Heart left ventricle (tissue), 16 donors: ENCODE measurements at places on chromosomes 1 and 21. TPM values are rescaled to one million over a fixed set of nuclear protein-coding genes. Genes with fewer than 3 reads are reported as not detected.

The PTPRC gene
- polyA plus RNA-seq, result 0.65 TPM

The RGS13 gene
- not detected for polyA plus RNA-seq

The PHACTR4 gene
- 15.9 TPM for polyA plus RNA-seq

The ZNF695 gene
- not detected for polyA plus RNA-seq

DNA sequence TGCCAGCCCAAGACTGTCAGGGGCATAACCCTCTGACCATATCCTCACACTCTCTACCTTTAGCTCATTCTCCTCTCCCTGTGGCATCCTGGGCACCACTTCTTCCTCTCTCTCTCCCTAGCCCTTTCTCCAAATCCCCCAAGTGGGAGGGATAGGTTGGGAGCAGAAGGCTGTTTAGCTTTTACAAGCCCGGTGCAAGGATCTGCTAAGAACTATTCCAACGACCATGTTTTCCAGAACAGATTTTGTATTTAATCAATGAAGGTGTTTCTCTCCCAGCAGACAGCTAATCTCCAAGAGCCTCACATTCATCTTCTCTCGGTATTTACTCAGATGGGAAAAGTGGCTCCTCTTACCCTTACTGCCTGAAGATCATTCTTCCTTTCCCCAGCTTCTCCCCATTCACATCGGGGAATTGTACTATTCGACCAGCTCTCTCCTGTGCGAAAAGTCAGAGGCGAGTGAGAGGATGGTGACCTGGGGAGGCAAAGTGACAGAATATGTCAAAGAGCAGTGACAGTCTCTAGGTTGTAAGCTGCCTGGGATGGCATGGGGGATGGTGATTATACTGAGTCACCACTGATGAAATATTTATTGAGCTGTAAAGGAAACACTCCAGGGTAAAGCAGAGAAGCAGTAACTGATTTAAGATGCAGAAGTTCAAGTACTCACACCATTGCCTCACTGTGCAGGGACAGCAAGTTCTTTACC is 47.0 kb upstream of the RBM15 start:
- no peaks in the 10 kb centered on the region for H3K4me1 ChIP-seq
- no peaks in the 10 kb centered on the region for H3K27me3 ChIP-seq

- no peaks in the 10 kb centered on the region for H3K36me3 ChIP-seq
- H3K4me1 ChIP-seq, result no peaks in the 10 kb centered on the region
- no peak overlapping the region for H3K4me3 ChIP-seq
- no peak overlapping the region for H3K27ac ChIP-seq
- H3K27me3 ChIP-seq, result no peaks in the 10 kb centered on the region
- DNase-seq, result no peak
Observed at GRCh38 chr21:14740116-14740515, 194.0 kb upstream of the SAMSN1 start.

GRCh38 chr1:211323156-211324063 is 3.2 kb upstream of the TRAF5 start:
- no peaks in the 10 kb centered on the region for H3K36me3 ChIP-seq
- no peak overlapping the region for H3K4me3 ChIP-seq
- H3K27me3 ChIP-seq, result no peaks in the 10 kb centered on the region
- no peak overlapping the region for H3K27ac ChIP-seq

GRCh38 chr1:147451628-147452027 is 89.7 kb upstream of the BCL9 start:
- no peaks in the 10 kb centered on the region for H3K4me1 ChIP-seq
- no peak overlapping the region for H3K27ac ChIP-seq
- no peak for DNase-seq
- no peaks in the 10 kb centered on the region for H3K36me3 ChIP-seq
- no peaks in the 10 kb centered on the region for H3K27me3 ChIP-seq

GRCh38 chr1:195851804-195852203 is 756.4 kb downstream of the KCNT2 start:
- H3K4me3 ChIP-seq, result no peak overlapping the region
- no peaks in the 10 kb centered on the region for H3K36me3 ChIP-seq
- no peak for DNase-seq
- H3K27me3 ChIP-seq, result no peaks in the 10 kb centered on the region
- H3K27ac ChIP-seq, result no peak overlapping the region

DNA sequence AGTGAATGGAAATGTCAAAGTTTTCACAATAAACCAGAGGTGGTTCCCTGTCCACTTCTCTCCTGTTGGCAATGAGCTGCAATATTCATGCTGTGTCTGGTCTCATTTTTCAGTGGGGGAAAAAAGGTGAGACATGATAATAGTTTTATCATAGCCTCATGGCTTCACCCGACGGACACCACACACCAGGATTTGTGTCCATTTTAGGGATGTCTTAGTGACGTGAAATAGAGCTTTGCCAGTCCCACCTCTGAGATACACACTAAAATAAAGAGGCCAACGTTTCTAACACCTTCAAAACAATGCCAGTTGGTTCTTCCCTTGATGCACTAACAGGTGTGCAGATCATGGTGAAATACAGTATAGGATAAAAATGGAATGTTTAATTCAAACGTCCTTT is 91.5 kb upstream of the TLR5 start:
- H3K36me3 ChIP-seq, result no peaks in the 10 kb centered on the region
- H3K27me3 ChIP-seq, result no peaks in the 10 kb centered on the region
- peaks cover 14% of the 10 kb centered on the region for H3K4me1 ChIP-seq
- no peak overlapping the region for H3K4me3 ChIP-seq

GRCh38 chr1:54309631-54310366 is 96.4 kb downstream of the SSBP3 start:
- no peak overlapping the region for H3K4me3 ChIP-seq
- no peak for DNase-seq
- no peaks in the 10 kb centered on the region for H3K36me3 ChIP-seq
- no peaks in the 10 kb centered on the region for H3K27me3 ChIP-seq

DNA sequence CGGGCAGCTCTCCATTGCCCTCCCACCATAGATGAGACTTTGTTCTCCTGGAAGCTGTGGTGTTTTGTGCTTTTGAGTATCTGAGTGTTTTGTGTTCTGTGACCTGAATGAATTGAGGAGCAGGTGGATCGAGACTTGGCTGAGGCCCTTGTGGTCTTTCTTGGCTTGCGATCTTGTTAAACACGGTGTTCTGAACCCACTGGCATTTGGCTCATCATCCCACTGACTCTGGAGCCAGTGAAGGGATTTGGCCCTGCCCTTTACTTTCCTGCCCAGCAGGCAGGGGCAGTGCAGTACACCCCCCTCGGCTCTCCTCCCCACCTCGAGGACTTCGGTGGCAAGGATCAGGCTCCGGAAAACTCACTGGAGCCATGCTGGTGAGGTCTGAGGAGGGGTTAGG is 30.6 kb downstream of the PKNOX1 start:
- no peak for DNase-seq
- H3K36me3 ChIP-seq, result peaks cover 45% of the 10 kb centered on the region
- no peak overlapping the region for H3K4me3 ChIP-seq

DNA sequence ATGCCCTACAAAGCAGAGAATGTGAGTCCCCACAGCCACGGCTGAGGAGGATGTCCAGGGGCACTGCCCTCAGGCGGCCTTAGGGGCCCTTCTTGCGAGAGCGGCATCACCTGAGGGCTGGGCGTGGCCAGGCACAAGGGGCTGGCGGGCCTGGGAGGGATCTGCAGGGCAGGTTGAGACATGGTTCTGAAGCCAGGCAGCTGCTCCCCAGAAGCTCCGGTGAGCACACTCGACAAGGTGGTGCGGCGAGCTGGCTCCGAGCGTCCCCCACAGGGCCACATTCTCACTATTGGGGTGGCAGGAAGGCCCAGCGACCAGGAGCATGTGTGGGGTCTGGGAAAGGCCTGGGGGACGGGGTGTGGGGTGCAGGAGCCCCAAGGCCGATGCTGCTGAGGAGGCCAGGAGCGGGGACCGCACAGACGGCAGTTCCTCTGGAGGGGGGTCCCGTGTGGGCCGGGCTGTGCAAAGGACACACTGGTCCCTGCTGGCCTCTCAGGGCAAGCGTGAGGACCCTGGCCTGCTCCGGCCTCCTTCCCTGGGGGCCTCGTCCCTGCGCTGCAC is 47.2 kb downstream of the MORN1 start:
- H3K27me3 ChIP-seq, result no peaks in the 10 kb centered on the region
- no peak overlapping the region for H3K27ac ChIP-seq
- DNase-seq, result peak; percentile 40

GRCh38 chr1:159181328-159182024 is 10.1 kb downstream of the CADM3 start:
- no peaks in the 10 kb centered on the region for H3K27me3 ChIP-seq
- no peaks in the 10 kb centered on the region for H3K4me1 ChIP-seq
- no peak overlapping the region for H3K4me3 ChIP-seq
- H3K36me3 ChIP-seq, result no peaks in the 10 kb centered on the region

- H3K27me3 ChIP-seq, result no peaks in the 10 kb centered on the region
- H3K36me3 ChIP-seq, result no peaks in the 10 kb centered on the region
- H3K27ac ChIP-seq, result no peak overlapping the region
- no peak overlapping the region for H3K4me3 ChIP-seq
- no peaks in the 10 kb centered on the region for H3K4me1 ChIP-seq
Observed at GRCh38 chr1:214467078-214467585, 84.3 kb downstream of the PTPN14 start.
